ENCODE measurements at places on chromosomes 1 and 21.
A peak's percentile ranks its signal among the peaks of the same experiment; 100 is the strongest.

- DNase-seq: no peak
These were observed 18.7 kb upstream of the CRB1 start for GRCh38 chr1:197249324-197249723.

DNA sequence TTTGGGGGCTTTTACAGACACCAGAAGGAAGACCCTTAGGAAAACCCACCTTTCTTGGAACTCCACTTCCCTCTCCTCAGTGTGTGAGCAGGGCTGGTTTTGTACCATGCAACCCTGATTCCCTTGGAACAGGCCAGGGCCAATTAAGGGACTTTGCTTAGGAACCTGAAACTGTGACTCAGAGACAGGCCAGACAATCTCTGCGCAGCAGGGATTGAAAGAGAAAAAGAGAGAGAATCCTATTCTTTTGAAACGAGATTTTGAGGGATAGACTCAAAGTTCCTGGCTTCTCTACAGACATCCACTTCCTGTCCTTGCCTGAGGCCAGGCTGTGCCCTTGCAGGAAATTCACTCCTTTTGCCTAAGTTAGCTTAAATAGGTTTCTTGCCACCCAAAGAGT lies 23.1 kb upstream of the C1orf198 start:
- DNase-seq: peak; percentile 12

GRCh38 chr21:35311985-35312384 lies 262.9 kb upstream of the RUNX1 start:
- DNase-seq: no peak

- peak; percentile 36 for DNase-seq
These were observed 613.7 kb upstream of the B3GALT2 start for GRCh38 chr1:193799948-193800690.

DNA sequence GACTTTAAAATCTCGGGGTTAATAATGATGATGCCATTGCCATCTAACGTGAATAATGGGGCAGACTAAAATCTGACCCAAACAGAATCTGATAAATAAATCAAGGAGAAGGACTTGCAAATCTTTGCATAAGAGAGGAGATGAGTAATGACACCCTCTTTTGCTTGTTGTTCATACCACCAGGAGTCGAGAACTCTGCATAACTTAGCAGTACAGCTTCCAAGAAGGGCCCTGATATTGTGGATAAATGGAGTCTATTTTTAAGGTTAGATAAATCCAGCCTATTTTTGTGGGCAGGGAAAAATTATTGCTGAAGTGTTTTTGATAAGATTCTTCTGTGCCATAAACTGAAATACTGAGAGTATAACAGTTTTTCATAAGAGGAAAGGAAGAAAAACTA lies 17.3 kb downstream of the RYR2 start:
- no peak for DNase-seq

- no peak for DNase-seq
These were observed 44.3 kb downstream of the SCCPDH start for GRCh38 chr1:246768403-246769020.

DNA sequence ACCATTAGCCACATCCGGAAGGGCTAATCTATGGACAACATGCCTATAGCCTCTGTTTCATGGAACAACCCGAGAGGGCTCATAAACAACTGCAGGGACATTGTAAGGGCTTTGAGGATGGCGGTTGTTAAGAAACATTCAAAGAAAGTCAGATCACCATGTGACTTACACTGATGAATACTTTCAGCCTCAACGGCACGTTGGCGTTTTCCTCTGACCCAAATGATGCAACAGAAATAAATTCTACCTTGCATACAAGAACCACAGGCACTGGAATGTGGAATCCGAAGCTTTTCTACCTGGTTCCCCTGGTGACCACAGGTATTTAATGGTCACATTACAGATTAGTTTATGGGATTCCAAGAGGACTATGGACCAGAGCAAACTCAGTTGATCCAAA lies 107.0 kb downstream of the CLIC6 start:
- no peak for DNase-seq

DNA sequence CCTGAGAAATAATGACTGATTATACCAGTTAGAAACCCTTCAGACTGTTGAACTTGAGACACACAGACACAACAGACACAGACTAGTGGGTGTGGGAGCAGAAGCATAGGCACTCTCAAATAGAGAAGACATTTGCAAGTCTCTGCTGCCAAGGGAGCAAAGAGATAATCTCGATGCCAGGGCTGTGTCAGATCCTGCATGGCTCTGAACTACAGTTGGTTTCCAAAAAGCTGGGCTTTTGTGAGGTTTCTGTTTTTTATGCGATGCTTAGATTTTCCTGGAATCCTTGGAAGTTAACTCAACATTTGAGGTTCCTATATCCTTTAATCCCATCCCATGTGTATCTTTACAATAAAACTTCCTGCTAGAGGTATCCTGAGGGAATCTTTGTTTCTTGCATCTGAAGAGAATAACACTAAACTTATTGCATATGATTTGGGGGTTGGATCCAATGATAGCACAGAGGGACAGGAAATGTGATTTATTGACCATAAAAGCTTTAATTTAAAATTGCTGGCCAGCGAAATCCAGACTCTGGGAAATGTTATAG lies 236.4 kb downstream of the SPATA17 start:
- no peak for DNase-seq

DNA sequence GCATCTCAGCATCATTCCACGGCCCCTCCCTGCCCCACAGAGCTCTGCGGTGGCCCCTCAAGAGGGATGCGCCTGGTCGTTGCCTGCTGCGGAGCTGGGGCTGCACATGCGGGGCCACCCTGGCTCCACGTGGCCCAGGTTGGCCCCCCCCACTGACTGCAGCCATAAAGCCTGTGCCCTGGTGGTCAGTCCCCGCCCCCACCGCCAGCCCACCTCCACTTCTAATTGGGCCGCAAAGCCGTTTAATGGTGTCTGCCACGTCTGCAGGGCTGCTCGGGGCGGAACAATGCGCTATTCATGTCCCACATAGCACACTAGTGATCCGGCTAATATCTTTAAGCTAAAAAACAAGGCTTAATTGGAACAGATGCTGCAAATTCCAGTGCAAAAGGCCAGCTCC lies 33.5 kb upstream of the ACTRT2 start:
- DNase-seq: no peak

DNA sequence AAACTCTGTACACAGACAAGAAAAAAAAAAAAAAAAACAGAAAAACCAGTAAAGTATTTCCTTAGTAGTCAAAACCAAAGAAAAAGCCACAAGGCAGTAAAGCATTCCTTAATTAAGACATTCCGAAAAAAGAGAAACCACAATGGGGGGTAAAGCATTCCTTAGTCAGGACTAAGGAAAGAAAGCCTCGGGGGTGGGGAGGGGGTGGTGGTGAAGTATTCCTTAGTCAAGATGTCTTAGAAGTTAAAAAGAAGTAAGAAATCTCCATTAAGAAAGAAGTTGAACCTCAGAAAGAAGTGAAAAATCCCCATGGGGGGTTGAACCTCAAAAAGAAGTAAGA lies 28.2 kb upstream of the FMO1 start:
- no peak for DNase-seq

DNA sequence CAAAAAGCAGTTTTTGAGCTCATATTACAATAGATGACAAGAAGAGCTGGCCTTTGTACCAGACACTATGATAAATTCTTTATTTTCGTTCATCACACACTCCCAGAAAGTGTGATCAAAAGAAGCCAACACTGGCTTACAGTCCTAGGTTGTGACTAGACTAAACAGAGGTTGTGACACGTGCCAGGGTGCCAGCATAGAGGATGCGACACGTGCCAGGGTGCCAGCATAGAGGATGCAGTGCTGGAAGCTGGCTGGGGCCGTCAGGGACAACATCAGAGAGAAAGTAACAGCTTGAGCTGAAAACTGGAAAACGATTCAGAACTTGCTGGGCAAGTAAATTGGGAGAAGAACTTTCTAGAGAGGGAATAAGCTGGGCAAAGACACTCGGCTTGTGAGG lies 2.2 kb downstream of the MTARC1 start:
- DNase-seq: no peak

- no peak for DNase-seq
These were observed 21.3 kb upstream of the LRRC3 start for GRCh38 chr21:44433791-44434567.

- DNase-seq: no peak
These were observed 73.3 kb upstream of the ARHGAP29 start for GRCh38 chr1:94310570-94311270.

All from DMS53 (cell line).